ENCODE measurements at places on chromosomes 7 and 10.

DNA sequence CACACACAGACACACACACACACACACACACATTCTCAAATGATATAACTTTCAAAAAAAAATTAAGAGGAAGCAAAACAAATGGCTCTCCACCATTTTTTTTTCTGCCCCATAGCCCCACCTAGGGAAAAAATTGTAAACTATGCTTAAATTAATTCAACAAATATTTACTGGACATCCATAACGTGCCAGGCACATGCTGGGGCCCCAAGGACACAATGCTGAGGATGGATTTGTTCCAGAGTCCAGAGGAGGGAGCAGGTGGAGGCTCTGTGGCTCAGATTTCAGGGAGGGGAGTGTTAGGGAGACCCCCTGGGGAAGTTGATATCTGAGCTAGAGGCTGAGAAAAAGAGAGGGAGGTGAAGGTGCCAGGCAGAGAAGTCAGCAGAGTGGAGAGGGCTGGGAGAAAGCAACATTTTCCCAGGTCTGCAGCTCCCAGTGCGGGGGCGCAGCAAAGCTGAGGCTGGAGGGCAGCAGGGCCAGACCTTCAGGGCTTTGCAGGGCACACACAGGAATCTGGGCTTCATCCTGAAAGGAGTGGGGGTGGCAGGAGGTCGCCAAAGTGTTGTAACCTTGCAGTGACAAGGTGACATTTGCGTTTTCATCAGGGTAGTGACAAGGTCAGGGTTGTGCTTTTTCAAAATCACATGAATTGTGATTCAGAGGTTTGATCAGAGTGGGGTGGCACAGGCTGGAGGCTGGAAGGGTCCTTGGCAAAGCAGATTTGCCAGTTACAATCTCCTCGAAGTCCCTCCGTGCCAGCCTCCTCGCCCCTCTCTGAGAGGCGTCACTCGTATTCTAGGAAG lies 261.6 kb downstream of the WDR11 start:
- no peak for DNase-seq

- no peak for DNase-seq
These were observed 319.1 kb upstream of the TMEM229A start for GRCh38 chr7:124351950-124352349.

DNA sequence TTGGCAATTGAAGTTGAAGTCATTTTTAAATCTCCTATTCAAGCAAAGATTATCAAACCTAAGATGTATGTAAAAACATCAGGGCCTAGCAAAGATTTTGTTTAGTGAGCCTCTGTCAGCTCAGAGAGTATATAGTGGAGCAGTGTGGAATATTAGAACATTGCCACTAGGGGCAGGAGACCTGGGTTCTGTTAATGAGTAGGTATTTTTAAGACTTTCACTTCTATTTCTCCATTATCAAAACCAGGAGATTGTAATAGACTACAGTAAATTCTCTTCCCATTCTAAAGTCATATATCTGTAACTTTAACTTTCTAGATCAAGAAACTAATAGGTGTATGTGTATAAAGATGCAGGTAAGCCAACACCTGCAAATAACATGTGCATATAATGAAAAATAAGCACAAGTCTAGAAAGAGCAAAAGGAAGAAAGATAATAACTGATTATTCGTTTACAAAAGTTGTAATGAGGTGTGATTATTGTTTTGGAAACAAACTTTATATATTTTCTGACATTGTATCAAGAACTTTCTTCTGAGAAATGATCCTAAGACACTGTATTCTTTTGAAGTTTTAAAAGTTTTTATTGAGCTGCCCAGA lies 64.4 kb downstream of the KCND2 start:
- DNase-seq, result no peak

DNA sequence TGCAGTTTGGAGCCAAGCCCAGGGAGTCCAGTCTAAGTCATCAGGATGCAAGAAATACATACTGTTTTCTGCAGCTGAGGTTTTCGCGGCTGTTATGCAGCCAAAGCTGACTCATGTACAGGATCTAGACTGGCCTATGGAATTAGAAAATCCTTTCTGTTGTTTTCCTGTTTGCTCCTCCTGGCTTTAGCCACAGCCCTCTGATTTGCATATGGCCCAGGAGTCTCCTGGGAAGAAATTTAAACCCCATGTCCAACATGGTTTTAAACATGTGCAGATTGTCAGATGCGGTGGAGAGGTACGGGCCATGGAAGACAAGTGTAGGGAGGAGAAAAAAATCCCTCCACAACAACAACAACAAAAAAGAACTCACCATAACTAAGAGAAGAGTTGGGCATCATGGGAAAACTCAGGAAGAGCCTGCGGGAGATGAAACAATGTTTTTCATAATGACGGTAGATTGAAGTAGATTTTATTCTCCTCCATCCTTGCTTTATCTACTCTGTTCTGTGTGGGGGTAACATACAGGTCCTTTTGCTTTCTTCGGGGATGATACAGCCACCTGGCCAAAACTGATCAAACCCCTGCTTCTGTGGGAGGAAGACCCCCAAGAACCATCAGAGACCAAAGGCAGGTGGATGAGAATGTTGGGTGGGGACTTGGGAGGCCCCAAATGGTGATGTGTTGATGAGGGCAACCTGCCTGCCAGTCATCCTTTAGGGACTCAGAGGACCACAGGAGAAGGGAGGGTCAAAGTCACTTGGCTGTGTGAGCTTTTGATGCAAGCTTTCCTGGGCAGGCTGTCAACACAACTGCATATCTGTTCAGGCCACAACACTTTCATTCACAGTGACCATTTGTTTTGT lies 29.8 kb upstream of the GNA12 start:
- DNase-seq, result no peak

- DNase-seq, result peak; percentile 20
These were observed at the start of gene DPYSL4 for GRCh38 chr10:132186488-132187429. DPYSL4 (plus strand) TSS chr10:132186948; CDS start chr10:132187064, 116 bp downstream.

- no peak for DNase-seq
These were observed 5.3 kb downstream of the ATP5MF start for GRCh38 chr7:99460651-99461050.

DNA sequence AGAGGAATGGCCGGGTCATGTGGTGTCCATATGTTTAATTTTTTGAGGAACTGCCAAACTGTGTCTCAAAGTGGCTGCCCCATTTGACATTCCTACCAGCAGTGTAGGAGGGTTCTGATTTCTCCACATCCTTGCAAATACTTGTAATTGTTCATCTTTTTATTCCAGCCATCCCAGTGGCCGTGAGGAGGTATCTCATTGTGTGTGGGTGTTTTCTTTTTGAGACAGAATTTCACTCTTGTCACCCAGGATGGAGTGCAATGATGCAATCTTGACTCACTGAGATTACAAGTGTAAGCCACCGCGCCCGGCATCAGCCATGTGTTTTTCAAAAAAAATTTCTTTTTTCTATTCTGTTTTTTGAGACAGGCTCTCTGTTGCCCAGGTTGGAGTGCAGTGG lies 38.7 kb upstream of the DLG5 start:
- no peak for DNase-seq

- no peak for DNase-seq
These were observed 6.1 kb upstream of the CCL24 start for GRCh38 chr7:75819711-75820110.

GRCh38 chr10:97468162-97468561 lies 22.2 kb downstream of the ZDHHC16 start:
- DNase-seq, result no peak

DNA sequence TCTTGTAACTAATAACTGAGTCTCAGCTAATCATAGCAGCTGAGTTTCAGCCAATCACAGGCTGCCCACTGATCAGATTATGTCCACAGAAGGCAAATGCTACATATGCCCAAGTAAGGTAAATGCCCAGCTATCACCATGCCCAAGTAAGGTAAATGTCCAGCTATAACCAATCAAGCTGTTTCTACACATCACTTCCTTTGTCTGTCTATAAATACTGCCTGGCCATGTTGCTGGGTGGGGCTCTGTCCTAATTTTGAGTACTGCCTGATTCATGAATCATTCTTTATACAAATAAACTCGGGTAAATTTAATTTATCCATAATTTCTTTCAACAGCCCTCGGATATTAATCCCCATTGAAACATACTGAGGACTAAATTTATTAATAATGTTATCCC lies 312.4 kb downstream of the CACNA2D1 start:
- no peak for DNase-seq

GRCh38 chr7:121796936-121797656 lies 75.9 kb upstream of the PTPRZ1 start:
- DNase-seq, result no peak

- DNase-seq, result no peak
These were observed 49.1 kb upstream of the FOXK1 start for GRCh38 chr7:4633012-4633411.

DNA sequence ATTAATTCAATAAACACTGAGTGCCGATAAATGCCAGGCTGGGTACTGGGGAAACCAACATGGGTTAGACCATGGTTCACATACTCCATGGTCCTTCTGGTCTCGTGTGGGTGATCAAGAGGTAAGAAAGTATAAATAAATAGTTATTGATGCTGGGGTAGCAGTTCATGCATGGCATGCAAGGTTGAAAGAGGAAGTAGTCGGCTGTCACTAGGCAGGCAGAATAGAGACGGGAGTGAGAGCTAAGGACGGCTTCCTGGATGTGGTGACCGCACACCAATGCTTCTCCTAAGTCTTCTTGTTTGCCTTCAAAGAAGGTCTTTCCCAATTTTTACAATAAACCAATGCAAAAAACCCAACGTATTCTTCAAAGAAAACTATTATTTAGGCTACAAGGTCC lies 208.6 kb downstream of the ADAM12 start:
- DNase-seq, result no peak

- no peak for DNase-seq
These were observed 11.6 kb upstream of the PRKCQ start for GRCh38 chr10:6591668-6592067.
